ENCODE measurements at places on chromosomes 6 and 20.

DNA sequence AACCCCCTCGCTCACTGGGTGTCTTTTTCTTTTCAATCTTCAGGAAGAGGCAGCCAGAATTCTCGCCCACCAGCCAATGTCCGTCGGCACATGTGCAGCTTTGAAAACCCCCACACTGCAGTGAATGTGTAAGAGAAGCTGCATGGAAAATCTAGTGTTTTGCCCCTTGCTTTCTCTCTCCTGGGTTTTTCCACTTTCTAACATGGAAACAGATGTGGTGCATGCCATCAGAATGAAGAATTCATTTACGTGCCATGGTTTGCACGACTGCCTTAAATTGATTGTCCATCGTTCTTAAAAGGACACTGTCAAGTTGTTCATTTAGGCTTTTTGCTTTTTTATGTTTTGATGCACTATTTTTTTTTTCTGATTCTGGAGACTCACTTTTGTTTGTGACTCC, 117.1 kb upstream of the RAB32 start:
- DNase-seq, result no peak

- DNase-seq, result no peak
Observed at GRCh38 chr6:92369309-92369708, 1050.0 kb downstream of the EPHA7 start.

DNA sequence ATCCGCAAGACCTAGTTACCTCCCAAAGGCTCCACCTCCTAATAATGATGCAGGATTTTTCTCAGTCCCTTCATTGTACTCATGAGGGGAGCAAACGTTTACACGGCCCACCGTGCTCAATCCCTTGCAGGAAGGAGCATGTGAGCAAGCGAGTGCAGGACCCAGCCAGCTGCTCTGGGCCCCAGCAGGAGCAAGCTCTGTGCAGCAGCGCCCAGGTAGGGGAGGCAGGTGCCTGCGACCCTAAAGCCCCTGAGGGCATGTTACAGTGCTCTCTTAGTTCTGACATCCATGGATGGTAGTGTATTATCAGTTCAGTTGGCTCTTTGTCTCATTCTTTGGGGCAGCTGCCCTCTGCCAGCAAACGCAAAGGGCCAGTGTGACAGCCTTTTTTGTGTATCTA, 143.4 kb downstream of the TBXT start:
- DNase-seq, result no peak

DNA sequence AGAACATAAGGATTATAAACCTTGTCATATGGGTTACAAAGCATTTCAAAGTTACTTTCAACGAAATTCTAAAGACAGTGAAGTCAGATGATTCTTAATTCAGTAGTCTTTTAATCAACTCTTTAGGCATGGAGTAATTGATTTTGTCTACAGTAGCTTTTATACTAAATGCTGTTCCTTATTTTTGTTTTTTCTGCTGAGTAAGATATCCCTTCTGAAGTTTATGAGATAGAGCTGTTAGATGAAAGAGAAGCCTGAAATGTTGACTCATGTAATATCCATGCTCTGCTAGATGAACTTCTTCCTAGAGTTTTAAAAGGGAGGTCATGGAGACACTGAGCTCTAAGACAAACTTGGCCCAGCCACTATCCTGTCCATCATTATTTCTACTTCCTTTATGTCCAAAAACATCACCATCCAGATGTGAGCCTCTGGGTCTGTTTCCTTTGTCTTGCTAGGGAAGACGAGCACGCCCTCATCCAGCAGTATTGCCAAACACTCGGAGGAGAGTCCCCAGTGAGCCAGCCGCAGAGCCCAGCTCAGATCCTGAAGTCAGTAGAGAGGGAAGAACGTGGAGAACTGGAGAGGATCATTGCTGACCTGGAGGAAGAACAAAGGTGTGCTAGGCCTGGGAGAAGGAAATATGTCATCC, 550.3 kb downstream of the UTRN start:
- no peak for DNase-seq

DNA sequence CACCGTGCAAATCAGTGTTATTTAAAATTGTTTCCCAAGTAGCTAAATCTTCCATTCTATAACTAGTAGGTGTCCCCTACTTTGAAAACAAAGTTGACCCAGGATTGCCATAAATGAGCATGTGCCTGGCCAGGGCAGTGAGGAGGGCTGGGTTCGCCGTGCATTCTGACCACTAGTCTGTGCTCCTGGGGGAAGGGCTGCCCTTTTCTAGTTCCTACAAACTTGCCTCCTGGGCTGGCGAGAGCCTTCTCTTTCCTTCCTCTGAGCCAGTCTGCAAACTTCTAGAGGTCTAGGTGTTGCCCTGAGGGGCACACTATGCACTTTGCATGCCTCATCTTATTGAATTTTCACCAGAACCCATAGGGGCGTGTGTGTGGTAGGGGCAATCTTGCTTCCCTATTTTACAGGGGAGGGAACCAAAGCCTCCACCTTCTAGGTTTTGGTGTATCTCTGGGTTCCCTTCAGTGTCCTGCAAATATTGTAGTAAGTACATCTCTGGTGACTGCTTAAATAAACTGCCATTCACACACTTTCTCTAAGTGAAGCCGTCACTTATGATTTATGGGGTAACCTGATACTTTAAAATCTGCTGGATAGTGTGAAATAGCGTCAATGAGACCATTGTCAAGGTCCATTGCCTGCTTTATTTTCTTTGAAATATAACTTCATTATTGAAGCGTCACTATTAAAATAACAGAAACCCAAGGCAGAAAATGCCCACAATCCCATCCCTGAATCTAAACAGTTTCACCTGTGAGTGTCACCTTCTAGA, 42.2 kb downstream of the CDH26 start:
- DNase-seq, result no peak

GRCh38 chr6:43938178-43939105, 168.4 kb downstream of the VEGFA start:
- DNase-seq, result peak; percentile 71

GRCh38 chr6:123524781-123525180, 112.0 kb downstream of the TRDN start:
- DNase-seq, result no peak

DNA sequence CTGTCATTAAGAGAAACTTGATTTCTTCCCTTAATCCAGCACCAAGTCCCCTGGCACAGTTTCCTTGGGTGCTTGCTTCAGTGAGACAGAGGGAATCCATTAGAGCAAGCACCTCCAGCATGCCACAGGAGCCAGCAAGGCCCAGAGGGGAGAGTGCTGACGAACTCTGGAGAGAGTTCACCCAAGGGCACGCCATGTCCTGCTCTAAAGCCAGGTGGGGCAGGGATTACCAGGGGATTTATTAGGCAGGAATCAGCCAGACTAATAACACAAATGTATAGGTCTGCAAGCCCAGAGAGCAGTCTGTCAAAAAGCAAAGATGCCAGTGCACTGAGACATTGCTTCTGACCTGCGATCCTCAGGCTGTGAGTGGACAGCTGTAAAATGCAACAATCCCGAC, 155.4 kb upstream of the SYNDIG1 start:
- no peak for DNase-seq

DNA sequence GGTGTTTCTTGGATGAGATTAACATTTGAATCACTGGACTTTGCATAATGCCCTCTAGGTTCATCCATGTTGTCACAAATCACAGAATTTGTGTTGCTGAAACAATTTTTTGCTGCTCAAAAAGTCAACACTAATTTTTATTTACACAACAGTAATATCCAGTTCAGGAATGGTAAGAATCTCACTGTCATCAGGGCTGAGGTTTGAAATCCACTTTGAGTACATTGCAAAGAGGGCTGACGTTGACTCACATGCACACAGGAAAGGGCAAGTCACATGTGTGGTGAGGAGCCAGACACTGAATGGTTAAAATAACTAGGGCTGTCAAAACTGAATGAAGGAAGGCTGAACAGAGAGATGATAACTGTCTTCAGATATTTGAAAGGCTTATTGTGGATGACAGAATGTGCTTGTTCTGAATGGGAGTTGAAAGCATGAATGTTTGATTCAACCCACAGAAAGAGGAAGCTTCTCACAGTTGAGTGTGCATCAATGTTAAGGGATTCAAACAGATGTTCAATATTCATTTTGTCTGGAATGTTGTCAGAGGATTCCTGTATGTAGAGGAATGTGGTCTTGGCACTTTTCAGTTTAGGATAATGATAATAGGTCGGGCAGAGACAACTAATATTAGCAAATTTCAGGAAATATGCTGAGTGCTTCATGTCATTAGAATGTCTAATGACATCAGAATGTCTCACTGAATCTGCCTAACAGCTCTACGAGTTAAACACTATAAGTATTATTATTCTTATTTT, 3.6 kb upstream of the ADGRG6 start:
- no peak for DNase-seq

- no peak for DNase-seq
Observed at GRCh38 chr6:103784117-103784516, 1075.6 kb downstream of the HACE1 start.

GRCh38 chr6:130212215-130212874, 10.4 kb downstream of the SAMD3 start:
- DNase-seq, result no peak

- no peak for DNase-seq
Observed at GRCh38 chr6:40809627-40810026, 222.5 kb upstream of the LRFN2 start.

GRCh38 chr20:22407237-22408193, 176.9 kb downstream of the FOXA2 start:
- no peak for DNase-seq

- DNase-seq, result no peak
Observed at GRCh38 chr6:43770372-43771209, 580 bp downstream of the VEGFA start.

DNA sequence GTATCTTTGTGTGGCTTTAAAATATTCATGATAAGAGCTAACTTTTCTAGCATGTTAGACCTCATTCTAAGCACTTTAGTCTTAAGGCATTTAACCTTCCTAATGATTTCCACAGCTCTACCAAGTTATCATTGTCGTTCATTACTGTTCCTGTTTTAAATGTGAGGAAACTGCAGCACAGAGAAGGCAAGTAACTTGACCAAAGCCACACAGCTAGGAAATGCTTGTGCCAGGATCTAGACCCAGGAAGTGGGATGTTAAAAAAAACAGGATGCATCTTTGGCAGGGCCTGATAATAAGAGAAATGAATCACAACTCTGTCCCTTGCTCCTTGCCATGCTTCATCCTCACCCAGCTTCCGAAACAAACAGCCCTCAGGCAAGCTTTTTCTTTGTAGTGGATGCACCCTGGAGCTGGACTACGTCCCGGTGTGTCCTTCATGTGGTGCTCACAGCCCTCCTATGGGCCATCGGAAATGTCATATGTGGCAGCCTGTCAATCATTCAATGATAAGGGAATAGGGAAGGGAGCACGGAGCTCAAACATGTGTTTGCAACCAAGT, 196.9 kb upstream of the RREB1 start:
- no peak for DNase-seq

DNA sequence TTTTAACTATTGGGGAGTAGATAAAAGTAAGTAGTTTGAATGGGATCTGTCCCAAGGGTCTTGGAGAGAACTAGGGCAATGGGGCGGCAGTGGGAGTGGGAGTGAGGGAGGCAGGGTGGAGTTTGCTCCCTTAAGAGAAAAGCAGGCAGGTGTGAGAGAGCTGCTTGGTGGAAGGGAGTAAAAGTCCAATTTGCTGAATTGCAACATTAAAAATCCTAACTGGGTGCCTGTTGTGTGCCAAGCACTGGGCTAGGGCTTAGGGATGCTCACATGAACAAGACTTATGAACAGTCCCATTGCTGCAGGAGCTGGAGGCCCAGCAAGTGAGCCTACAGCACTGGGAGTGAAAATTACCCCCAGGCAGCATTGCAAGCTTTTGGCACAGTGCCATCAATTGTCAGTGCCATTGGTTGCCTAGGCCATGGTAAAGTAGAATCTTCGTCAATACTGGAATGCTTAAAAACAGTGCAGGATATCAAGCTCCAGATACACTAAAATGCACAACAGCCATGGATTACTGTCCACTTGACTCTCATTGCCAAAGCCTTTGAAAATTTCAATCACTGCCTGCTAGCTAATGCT, 277.7 kb upstream of the JARID2 start:
- DNase-seq, result no peak

Data from vagina (tissue), 2 donors.